ENCODE measurements at places on chromosomes 4 and X.

GRCh38 chr4:94262163-94263016 lies 54.7 kb downstream of the SMARCAD1 start:
- no peak for DNase-seq

DNA sequence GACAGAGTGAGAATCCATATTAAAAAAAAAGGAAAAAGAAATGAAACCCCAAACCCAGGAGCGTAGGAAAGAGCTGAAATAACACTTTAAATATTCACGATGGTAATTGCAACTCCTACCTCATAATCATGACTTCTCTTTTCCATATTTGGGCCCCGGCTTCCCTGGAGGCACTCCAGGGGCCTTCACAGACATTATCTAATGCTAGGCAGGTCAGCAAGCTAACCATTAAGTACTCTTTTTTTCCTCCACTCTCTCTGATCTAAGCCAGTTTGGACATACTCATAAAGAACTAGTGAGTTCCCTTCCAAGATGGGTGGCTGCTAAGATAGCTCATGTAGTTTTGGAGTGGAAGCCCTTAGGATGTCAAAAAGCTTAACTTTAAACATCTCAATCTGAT lies 83.2 kb downstream of the SH3KBP1 start:
- no peak for DNase-seq

DNA sequence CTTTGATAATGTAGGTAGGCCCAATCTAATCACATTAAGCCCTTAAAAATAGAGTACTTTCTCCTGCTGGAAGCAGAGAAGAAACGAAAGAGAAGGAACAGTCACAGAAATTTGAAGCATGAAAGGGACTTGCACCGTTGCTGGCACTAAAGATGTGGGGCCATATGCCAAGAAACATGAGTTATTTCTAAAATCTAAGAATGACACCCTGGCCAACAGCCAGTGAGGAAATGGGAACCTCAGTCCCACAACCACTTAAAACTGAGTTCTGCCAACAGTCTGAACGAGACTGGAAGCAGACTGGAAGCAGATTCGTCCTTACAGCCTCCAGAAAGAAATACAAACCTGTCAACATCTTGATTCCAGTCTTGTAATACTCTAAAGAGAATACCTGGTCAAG lies 70.1 kb downstream of the CENPC start:
- DNase-seq = no peak

DNA sequence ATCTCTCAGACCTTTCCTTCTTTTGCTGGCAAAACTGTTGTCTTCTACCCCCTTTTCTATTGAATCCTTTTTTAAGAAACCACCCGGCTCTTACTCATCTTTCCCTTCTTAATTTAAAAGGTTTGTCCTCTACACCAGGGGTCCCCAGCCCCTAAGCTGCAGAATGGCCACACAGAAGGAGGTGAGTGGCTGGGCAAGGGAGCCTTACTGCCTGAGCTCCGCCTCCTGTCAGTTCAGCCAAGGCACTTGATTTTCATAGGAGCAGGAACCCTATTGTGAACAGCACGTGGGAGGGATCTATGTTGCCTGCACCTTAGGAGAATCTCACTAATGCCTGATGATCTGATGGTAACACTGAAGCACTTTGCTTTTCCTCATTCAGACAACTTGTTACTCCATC lies 726.3 kb upstream of the INTU start:
- no peak for DNase-seq

GRCh38 chr4:119478446-119479179 lies 150.0 kb downstream of the PDE5A start:
- DNase-seq = no peak

DNA sequence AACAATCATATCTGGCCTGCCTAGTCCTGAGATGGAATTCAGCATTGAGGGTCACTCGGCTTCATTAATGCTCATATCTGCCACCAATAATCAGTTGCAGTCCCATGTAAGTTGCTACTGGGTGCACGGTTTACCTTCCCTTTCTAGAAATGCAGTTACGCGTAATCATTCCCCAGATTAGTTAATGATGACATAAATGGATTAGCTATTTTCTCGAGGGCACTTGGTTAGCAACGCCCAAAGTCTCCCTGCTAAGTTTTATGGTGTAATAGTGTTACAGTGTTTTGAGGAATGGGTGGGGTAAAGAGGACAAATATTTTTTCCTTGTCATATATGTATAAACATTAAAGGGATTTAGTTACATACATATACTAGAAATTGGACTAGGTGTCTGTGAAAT lies 118.8 kb downstream of the MID1 start:
- no peak for DNase-seq

DNA sequence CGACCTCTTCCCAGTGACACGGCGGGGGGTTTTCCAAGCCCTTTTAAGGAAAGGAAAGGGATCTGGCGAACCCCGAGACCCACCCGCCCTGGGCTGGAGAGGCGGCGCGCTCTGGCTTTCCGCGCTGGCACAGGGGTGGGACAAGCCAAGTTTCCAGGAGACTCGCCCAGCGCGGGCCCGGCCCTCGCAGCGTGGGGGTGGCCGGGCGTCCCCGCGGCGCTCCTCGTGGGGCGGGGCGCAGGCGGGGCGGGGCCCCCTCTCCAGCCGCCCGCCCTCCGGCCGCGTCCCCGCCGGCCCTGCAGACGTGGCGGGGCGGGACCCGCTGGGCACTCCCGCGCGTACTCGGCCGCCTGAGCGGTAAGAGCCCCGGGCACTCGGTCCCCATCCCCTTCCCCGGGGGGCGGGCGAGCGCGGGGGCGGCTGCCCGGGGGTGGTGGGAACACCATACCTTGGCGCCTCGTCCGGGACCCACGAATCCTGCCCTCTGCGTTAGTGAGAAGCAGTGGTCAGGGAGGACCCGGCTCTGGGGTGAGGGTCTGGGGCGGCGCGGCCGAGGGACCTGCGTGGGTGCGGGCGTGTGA lies at the start of gene FAM114A1:
TSS of gene FAM114A1 (plus strand) at position 329 of the 581 bp plus-strand sequence. CDS start 10,273 bp downstream, outside the sequence.
- peak; percentile 57 for DNase-seq

DNA sequence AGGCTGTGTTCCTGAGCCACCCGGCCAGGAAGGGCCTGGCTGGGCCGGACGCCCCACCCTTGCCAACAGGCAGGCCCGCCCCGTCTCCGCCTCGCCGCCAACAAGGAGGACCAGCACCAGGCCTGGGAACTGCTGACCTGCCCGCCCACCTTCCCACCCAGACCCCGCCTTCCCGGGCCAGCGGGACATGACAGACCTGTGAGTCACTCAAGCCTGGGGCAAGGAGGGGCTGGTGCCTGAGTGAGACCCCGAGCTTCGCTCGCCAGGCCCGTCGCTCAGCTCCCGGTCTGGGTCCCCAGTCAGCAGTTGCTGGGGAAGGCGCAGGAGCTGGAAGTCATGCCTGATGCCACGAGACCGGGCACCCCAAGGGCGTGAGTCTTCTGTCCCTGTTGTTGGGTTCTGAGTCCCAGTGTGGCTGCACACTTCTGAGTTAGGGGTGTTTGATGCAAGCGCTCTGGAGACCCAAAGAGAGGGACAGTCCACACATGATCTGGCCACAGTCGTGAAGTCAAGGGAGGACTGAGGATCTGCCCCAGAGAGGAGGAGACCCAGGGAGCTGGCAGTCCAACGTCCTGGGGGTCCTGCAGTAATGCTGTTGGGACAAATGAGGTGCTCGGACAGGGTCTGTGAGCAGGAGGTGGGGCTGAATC lies at the start of gene DNASE1L1:
TSS of gene DNASE1L1 (minus strand) at position 33 of the 650 bp plus-strand sequence. CDS start 3,686 bp downstream, outside the sequence.
- DNase-seq = peak; percentile 69

- no peak for DNase-seq
Measured at GRCh38 chr4:139786494-139787354, 121.1 kb downstream of the MGST2 start.

- DNase-seq = no peak
Measured at GRCh38 chrX:2282490-2283090, 218.2 kb downstream of the DHRSX start.

GRCh38 chr4:113809311-113809710 lies 47.8 kb upstream of the CAMK2D start:
- DNase-seq = no peak

- DNase-seq = no peak
Measured at GRCh38 chrX:121389976-121390714, 342.7 kb downstream of the GLUD2 start.

- peak; percentile 10 for DNase-seq
Measured at GRCh38 chr4:7210824-7211223, 18.5 kb downstream of the SORCS2 start.

- no peak for DNase-seq
Measured at GRCh38 chr4:47219586-47219985, 188.2 kb downstream of the GABRB1 start.

- peak; percentile 21 for DNase-seq
Measured at GRCh38 chr4:186900232-186900900, 176.7 kb upstream of the FAT1 start.

GRCh38 chr4:145690610-145691009 lies 10.7 kb downstream of the C4orf51 start:
- DNase-seq = no peak

GRCh38 chr4:16196482-16197393 lies 29.5 kb downstream of the TAPT1 start:
- peak; percentile 32 for DNase-seq

DNA sequence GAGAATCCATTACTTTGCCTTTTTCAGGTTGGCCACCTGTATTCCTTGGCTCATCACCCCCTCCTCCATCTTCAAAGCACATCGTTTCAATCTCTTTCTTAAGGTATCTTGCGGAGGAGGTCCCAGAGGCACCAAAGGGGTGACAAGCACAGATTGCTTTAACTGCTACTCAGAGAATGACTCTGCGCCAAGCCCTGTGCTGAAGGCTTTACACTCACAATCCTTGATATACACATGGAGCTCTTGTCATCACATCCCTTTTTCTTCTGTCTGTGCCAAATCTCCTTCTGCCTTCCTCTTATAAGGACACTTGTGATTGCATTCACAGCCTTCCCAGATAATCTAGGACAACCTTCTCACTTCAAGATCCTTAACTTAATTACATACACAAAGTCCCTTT lies 134.7 kb upstream of the MAMLD1 start:
- DNase-seq = no peak

DNA sequence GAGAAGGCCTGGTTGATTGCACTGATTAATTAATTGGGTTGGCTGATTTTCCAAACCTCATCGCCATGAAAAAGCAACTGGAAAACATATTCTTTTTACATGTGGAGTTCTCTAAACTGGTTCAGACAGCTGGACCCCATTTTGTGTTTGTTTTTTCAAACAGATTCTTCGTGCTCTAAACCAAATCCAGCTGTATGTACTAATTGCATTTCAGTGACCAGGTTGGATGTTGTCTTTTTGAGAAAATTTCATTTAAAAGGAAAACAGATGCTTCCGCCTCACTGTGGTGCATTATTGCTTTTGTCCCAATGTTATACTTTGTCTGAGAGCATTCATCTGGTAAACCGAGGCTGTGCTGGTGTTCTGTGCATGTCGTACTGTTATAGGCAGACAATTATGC lies 67.8 kb upstream of the LNX1 start:
- no peak for DNase-seq

DNA sequence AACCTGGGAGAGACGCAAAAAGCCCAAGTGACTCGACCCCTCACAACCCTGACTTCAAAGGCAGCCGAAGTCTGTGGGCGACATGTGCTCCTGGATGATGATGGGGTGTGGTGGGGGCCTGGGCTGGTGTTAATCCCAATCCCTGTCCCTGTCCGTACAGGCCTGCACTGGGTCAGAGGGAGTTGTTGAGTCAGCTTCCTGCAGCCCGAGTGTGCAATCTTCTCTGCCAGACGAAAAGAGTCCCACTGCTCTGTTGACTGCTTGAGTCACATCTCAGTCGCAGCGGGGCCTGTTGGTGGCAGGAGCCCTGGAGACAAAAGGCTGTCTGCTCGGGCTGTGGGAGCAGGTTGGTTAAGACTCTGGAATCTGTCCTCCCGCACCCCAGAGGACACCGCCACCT lies 10.3 kb downstream of the FAM3A start:
- DNase-seq = no peak

- DNase-seq = no peak
Measured at GRCh38 chr4:105293360-105293759, 146.7 kb downstream of the TET2 start.

GRCh38 chrX:48989483-48989882 lies 12.6 kb downstream of the GRIPAP1 start:
- no peak for DNase-seq

- DNase-seq = no peak
Measured at GRCh38 chr4:18980516-18981233, 959.1 kb upstream of the LCORL start.

- peak; percentile 9 for DNase-seq
Measured at GRCh38 chr4:77240469-77241066, 83.6 kb downstream of the CCNG2 start.

DNA sequence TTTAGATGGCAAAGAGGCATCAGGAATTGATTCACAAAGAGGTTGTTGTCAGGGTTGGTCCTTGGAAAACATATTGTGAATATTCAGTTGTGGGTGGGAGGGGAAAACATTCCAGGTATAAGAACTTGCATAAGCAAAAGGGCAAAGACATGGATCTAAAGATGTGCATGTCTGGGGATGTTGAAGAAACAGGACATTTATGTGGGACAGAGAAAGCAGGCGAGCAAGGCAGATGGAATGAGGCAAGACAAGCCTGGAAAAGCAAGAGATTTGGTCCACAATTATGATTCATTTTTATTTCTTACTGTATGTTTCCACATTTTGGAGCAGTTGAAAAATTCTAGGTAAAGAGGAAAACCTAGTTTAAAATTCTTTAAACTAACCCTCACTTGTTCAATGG lies 134.9 kb upstream of the CXXC4 start:
- no peak for DNase-seq

- no peak for DNase-seq
Measured at GRCh38 chrX:46202733-46203514, 342.3 kb downstream of the ZNF674 start.

DNA sequence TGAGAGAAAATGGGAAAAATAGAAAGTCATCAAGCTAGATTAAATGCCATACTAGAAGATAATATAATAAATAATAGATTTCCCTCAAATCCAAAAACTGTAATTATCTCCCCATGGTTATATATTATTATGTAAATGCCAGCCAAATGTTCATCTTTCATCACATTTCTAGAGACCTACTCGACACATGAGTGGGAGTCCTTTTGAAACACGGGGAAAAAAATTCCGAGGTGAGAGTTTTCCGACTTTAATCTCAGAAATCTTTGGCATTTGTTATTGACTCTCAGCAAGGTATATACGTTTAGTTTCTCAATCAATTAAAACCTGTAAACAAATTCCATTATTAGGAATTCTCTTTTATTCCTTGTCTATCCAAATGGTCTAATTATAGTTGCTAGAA lies 465.4 kb upstream of the SMIM31 start:
- DNase-seq = no peak

DNA sequence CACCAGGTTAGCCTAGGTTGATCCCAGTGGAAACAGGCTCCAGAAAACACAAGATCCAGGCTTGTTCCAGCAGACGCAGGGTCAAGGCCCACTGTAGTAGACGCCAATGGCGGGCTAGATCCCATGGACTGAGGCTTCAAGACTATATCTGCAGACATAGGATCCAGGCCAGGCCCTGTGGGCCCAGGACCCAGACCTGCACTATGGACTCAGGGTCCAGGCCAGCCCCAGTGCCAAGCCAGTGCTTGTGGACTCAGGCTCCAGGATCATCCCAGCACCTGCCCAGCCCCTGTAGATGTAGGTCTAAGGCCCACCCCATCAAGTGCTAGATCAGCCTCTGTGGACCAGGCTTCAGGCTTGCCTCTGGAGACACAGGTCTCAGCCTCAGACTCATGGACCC lies 300.9 kb downstream of the CHIC1 start:
- no peak for DNase-seq
